ENCODE measurements at places on chromosomes 16 and 17.
A peak's percentile ranks its signal among the peaks of the same experiment; 100 is the strongest.

GRCh38 chr17:2275722-2276121, 27.9 kb downstream of the SMG6 start:
- no peak for DNase-seq

DNA sequence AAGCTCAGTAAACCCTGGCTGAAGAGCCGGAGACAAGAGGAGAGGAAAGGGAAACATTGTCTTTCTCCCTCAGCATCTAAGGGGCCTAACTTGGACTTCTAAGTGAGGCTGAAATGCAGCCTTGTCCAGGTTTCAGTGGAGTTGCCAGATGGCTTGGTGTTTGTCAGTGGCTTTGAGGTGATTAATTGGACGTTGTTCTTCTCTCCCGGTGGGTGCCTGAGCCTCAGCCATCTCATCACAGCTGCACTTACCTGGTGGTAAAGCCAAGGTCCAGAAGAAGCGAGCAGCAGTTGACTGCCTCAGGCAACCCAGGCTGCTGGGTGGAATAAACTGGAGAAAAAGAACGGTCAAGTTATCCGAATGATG, 202.2 kb upstream of the NLRP1 start:
- DNase-seq: no peak

DNA sequence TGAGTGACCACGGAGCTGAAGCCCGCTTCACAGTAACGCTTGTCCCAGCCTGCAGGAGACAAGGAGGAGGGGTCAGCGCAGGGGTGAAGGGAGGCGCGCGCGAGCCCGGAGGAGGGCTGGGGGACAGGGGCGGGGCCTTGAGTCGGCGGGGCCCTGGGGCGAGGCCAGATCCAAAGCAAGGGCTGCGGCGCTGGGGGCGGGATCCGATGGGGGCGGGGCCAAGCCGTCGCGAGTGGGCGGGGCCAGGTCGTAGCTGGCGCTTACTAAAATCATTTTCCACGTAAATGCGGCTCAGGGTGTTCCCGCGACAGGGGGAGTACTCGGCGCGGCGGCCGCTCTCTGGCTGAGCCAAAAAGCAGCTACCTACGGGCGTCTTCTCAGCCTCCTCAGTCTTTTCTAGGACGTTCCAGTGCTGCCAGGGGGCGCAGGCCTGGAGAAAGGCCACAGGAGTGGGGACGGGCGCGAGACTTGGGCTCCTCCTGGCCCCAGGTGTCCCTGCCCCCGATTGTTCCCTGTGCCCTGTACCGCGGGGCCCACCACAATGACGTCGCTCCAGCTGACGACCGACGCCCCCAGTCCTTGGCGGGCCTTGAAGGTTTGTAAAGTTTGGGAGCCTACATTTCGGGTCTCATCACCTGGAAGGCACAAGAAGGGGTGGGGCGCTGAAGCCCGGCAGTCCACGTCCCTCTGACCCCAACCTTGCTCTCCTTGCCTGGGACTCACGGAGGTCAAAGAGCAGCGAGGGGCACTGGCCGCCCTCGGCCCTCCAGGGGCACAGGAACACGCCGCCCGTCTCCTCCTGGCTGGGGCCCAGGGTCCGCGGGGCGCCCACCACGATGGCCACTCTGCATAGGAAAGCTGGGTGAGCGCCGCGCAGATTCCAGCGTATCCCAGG, 3.9 kb downstream of the ITGA2B start:
- DNase-seq: peak; percentile 88

GRCh38 chr16:46844771-46845170, 13.8 kb upstream of the C16orf87 start:
- DNase-seq: no peak

DNA sequence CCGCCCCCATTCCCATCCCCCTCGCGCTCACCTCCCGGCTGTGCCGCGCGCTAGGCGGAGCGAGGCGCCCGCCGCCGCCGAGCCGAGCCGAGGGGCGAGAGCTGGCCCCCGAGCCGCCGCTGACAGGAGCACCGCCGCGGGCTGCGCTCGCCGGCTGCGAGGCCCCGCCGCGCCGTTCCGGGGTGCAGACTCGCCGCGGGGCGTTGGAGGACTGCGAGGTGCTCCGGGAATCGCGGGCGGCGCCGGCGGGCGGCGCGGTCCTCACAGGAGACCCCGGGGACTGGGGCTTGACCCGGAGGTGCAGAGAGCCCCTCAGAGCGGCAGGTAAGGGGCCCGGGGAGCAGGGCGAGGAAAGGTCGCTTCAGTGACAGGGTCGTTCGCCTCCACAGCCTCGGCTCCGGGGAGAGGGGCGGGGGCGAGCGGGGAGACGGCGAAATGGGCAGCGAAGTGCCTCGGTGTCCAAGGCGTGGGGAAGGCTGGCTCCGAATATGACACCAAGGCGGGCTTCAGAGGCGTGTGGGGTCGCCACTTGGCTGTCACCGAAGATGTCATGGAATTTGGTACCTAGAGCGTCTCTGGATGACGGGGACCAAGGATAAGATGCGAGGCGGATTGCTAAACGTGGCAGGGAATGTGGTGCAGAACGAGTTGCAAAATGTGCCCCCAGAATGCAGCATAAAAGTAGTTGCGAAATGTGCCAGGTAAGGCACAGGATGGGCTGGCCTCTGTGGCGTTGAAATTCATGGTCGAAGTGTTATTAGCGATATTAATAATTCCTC, 580 bp downstream of the TANC2 start:
- DNase-seq: peak; percentile 2

- no peak for DNase-seq
Observed at GRCh38 chr17:50095626-50096037, 481 bp downstream of the PDK2 start.

DNA sequence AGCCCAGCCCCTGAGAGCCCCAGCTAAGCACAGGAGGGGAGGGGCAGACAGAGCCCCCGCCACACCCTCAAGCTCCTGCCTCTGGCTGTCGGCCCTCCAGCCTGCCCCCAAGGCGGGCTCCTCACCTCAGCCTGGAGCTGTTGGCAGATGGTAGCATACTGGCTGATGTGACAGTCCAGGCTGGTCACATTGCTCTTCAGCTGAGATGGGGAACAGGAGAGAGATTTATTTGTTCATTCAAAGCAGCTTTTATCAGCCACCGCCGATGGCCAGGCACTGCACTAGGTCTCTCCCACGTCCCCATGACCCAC, 14.8 kb downstream of the KIF18B start:
- no peak for DNase-seq

GRCh38 chr17:45394913-45395568, 37.6 kb downstream of the ARHGAP27 start:
- DNase-seq: peak; percentile 53
